ENCODE measurements at places on chromosomes 6 and 20. TPM values are rescaled to one million over a fixed set of nuclear protein-coding genes. Genes with fewer than 3 reads are reported as not detected.
A peak's percentile ranks its signal among the peaks of the same experiment; 100 is the strongest.

- peaks cover 8% of the 10 kb centered on the region for H3K4me1 ChIP-seq
- H3K27ac ChIP-seq = peak overlapping the region; percentile 43
Measured at GRCh38 chr20:62898093-62898964, 28.0 kb downstream of the DIDO1 start.

- H3K4me3 ChIP-seq = no peak overlapping the region
- H3K4me1 ChIP-seq = no peaks in the 10 kb centered on the region
Measured at GRCh38 chr6:114081730-114082129, 110.8 kb upstream of the HDAC2 start.

- no peak for DNase-seq
- no peak overlapping the region for H3K27ac ChIP-seq
- H3K4me1 ChIP-seq = no peaks in the 10 kb centered on the region
- H3K36me3 ChIP-seq = no peaks in the 10 kb centered on the region
Measured at GRCh38 chr6:7628479-7628878, 38.5 kb downstream of the SNRNP48 start.

DNA sequence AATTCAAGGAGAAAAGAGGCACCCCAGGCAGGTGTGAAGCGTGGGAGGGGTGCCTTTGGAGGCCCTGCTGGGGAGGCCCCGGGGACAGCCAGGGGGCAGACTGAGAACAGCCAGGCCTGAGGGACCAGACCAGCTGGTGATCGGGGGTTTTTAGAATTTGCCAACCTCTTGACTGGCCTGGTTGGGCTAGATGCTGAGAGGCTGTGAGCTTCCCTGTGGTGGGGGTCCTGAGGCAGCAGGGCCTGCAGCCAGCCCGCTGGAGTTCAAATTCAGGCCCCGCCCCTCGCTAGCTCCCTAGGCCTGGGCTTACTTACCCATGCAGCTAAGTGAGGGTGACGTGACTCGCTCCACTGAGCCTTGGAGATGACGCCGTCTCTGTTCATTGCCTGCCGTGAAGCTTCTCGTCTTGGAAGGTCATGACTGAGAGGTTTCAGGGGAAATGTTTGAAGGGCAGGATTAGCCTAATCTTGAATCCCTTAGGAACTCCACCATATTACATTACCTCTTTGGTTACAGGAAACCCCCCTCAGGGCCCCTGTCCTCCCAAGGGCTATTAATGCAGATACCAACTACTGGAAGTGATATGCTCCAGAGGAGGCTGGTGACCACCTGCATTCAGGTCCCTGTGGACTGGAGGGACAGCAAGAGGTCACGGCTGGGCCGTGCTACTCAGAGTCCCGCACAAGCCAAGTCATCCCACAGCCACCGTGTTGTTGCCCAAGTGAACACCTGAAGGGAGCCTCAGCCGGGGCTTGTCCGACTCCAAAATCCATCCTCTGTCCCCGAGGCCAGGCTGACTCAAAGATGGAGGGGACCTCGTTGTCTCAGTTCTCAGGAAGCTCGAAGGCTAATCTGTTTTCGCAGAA lies 73.9 kb upstream of the DUSP22 start:
- no peak overlapping the region for H3K4me3 ChIP-seq
- no peaks in the 10 kb centered on the region for H3K4me1 ChIP-seq
- H3K36me3 ChIP-seq = no peaks in the 10 kb centered on the region
- no peak overlapping the region for H3K27ac ChIP-seq

DNA sequence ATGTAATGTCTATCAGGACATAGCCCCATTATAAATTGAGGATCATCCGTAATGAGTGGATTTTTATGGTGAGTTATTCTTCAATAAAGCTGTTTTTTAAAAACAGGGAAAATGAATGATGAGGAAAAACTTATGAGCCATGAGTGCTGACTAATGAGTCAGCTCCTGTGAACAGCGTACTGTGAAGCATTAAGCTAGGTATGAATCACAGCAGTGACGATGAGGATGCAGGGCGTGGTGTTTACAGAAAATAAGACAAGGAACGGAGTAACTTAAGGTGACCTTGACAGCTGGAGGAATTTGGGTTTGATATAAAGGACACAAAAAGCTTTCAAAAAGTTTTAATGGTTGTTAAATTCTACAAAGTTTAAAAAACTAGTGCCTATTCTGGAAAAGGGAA lies 96.3 kb downstream of the FOXF2 start:
- no peak overlapping the region for H3K27ac ChIP-seq
- no peaks in the 10 kb centered on the region for H3K36me3 ChIP-seq
- H3K4me1 ChIP-seq = no peaks in the 10 kb centered on the region
- H3K4me3 ChIP-seq = no peak overlapping the region
- no peak for DNase-seq
- H3K27me3 ChIP-seq = no peaks in the 10 kb centered on the region

The PKIB gene
- not detected for total RNA-seq

The SOX18 gene
- 244 TPM for total RNA-seq
